ENCODE measurements at places on chromosomes 2 and 18.

DNA sequence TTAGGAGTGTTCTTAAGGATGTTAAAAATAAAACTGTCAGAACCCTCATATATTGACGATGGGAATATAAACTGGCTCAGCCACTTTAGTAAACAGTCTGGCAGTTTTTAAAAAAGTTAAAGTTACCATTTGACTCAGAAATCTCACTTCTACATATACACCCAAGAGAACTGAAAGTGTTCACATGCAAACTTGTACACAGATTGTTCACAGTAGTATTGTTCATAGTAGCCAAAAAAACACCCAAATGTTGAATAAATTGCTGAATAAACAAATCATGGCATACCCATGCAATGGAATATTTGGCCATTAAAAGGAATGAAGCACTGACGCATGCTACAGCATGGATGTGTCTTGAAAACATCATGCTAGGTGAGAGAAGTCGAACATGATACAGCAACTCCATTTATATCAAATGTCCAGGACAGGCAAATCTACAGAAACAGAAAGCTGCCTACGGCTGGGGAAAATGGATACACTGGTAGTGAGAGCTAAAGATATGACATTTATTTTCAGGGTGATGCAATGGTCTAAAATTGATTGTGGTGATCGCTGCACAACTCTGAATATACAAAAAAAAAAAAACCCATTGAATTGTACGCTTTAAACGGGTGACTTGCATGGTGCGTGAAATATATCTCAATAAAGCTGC is 10.1 kb downstream of the RPL31 start:
- DNase-seq = no peak

- DNase-seq = no peak
These were observed 39.8 kb upstream of the SNED1 start for GRCh38 chr2:240958366-240959213.

DNA sequence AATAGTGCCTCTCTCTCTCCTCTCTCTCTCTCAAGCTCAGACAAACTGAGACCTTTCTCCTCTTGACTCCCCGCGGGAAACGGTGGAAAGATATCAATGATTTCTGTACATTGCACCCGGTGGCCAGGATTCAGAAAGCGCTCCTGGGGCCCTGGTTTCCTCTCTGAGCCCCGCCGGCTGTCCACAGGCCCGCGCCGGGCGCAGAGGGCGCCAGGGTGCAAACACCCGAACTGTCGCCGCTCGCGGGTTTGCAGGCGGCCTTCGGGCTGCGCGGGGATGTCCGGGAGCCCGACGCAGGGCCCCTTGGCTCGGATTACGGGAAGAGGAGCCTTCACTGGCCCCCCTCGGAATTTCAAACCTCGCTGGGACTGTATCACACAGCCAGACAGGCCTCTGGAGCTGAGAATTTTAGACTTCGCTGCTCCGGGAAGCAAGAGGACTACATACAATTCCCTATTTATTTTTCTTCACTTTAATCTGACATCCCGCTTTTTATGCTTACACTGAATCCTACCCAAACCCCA is 5.2 kb upstream of the EN1 start:
- DNase-seq = no peak

GRCh38 chr2:72973566-72974435 is 56.5 kb downstream of the EMX1 start:
- no peak for DNase-seq

DNA sequence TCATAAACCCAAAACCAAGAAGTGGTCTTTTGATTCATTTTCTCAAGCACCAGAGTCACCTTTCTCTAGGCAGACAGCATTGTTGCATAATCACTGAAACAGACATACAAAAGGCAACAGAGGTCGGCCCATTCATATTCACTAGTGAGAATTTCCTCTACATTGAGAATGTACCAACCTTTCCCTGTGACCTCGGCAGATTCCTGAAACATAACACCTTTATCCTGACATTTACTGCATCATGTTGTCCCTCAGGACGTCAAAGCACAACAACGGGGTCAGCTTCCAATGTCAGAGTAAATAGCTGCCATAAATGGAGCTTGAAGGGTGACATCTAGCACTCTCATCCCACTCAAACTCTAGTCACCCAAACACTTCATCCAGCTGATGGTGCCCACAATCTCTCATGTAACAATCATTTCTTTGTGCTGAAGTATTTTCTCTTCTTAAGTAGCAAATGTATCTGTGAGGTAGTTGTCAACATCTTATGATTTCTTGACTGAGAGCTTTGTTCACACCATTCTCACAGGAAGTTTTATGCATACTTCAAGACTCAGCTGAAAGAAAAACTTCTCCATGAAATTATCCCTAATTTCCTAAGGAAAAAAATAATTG is 802.6 kb upstream of the CHAC2 start:
- no peak for DNase-seq

GRCh38 chr2:196696423-196697079 is 57.0 kb downstream of the CCDC150 start:
- DNase-seq = no peak

DNA sequence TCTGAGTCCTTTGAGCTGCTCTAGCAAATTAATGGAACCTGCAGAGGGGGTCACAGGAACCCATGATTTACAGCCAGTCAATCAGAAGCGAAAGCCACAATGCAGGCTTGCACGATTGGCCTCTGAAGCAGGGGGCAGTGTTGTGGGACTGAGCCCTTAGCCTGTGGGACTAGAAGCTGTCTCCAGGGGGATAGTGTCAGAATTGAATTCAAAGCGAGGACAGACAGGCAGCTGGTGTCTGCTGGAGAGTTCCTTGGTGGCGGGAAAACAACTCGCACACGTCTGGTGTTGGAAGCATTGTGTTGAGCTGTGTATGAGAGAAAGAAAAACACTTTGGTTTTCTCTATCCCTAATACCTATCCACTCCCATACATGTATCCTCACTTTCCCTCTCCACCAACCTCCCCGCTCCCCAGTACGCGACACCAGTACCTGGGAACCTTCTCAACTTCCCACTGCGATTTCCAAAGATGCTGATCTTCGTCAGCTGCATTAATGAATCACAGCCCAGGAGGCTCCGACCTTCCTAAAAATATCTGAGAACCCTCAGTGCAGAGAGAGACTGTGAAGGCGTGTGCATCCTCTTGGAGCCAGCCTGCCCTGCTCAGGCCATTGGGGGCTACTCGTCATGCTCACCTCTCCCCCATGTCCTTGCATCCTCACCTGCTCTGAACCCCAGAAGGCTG is 88.2 kb downstream of the HS1BP3 start:
- no peak for DNase-seq

DNA sequence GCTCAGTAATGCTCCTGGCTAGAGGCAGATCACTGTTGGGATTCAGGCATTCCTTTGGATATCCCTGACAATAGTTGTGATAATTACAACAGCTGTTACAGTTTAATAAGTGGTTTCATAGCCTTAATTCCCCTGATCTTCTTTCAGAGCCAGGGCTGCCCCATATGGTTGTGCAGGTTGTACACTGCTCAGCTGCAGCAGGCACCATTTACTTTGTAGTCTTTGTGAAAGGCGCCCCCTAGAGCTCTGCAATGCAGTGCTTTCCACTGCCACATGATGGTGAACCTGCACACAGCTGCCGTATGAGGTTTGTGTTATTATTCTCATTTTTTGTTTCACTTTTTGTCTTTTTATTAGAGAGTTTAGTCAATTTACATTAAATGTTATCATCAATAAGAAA is 239.1 kb downstream of the KCNS3 start:
- DNase-seq = no peak

GRCh38 chr2:217789736-217790181 is 213.0 kb downstream of the TNS1 start:
- DNase-seq = no peak

DNA sequence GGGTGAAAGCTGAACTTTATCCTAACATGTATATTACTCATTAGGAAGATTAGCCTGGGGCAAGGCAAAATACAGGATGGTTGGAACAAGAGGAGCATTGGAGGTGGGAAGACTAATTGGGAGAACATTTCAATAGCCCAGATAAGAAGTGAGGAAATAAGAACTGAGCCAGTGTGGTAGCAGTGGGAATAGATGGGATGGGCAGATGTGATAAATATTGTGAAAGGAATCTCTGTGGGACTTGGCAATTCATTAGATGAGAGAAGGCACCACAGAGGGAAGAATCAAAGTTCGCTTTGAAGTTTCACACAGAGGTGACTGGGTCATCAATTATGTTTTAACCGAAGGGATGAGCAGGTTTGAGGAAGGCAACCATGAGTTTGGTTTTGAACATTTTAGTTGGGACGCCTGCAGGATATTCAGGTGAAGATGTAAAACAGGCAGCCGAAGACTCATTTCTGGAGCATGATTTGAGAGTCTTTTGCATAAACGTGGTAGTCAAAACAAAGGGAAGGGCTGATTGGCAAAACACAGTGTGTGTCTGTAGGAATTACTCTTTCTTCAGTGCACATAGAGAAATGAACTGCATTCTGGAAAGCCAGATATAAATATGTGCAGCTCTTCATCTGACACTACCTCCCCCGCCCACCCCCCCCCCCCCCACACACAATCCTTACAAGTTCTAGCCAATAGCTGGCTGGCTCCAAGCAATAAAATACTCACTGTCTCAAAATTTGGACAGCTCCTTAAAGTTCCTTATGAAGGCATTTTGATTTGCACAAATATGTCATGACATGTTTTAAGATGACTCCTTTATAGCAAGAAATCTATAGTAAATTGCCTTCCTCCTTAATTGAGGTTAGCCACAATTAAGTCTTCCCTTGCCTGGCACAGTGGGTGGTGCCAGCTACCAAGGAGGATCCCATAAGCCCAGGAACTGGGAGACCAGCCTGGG is 1.9 kb upstream of the SLC1A4 start:
- DNase-seq = no peak

DNA sequence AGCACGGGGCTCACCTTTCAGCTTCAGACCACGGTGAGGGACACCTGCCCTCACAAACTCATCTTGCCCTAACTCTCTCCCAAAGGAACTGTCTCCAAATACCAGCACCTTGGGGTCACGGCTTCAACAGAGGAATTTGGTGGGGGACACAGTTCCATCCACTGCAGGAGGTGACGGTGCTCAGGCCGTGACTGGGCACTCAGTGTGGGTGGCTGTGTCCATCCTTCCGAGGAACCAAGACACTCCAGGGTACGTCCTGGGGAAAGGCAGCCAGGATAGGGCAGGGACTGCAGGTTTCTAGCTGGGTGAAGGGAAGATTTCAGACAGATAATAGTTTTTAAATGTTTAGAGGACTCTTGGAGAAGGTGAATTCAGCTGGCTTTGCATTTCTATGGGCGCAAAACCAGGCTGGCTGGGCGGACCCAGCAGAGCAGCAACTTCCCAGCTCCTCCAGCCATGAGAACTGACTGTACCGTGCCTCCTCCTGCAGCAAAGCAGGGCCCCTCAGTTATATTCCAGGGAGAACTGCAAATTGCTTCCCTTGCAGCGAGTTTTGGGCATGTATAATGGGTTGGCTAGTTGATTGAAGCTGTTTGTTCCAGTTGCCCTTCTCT is 23.9 kb upstream of the ALLC start:
- no peak for DNase-seq

GRCh38 chr2:238654479-238655197 is 193.2 kb upstream of the TWIST2 start:
- no peak for DNase-seq

GRCh38 chr2:200765995-200766660 is 45.6 kb upstream of the BZW1 start:
- DNase-seq = no peak

- DNase-seq = no peak
These were observed 38.4 kb downstream of the PELI1 start for GRCh38 chr2:64105670-64106461.

DNA sequence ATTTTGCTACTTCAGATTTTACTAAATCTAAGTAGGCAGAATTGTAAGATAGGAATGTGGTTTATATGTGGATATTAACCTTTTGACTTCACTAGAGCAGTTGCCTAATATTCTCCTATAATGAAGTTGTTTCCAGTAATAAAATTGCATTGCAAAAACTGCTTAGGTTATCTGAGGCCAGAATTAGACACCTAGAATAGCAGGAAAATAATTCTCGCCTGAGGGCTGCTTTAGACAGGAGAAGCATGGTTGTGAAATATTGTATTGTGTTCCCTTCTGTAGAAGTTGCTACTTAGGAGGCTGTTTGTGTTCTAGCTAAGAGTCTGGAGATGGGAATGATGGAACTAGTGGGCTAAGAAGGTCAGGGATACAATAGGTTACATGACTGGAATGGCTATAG is 146.3 kb downstream of the PLCL1 start:
- no peak for DNase-seq

DNA sequence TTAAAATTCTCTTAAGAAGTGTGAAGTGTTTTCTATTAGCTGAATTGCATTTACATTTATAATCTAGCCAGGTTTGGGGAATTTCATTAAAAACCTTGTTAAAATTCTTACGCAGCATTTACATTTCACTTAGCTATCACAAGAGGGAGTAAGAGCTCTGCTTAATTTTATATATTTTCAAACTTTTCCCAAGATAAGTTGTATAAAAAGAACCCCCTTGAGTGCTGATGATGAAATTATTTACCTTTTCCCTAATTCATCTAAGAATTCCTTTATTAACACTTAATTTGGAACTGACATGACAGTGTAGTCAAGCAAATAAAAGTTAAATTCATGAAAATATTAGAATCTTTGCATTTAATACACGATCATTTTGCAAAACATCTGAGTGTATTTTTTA is 54.2 kb upstream of the ZSWIM2 start:
- DNase-seq = peak; percentile 18

GRCh38 chr2:124875627-124876244 is 850.6 kb downstream of the CNTNAP5 start:
- no peak for DNase-seq

DNA sequence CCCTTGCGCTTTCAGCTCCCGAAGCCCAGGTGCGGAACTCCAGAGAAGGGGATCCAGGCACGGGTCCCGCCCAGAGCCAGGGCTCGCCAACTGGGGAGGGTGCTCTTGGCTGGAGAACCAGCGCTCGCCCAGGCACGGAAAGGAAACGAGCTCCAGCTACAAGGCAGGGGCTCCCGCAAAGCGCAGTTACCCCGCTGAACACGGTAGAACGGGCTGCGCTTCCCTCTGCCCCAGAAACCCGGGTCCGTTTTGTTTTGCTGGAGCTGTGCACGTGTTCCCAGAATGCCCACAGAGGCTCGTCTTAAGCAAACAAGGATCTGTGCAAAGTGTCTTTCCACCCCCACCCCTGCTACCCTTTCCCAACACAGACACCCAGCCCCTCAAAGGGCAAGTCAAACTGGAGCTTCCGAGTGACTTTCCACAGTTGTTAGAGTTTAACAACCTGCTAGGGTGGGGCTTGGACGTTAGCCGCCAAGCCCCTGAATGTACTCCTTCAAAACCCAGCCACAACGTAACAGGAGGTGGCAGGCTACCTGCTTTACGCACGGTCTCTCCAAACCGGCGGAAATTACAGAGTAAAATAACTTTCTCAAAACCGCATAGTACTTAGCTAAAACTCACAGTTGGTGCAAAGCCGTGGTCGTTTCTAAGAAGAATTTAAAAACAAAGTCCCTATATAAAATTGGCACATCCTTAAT is 775 bp downstream of the RNF125 start:
- no peak for DNase-seq

GRCh38 chr2:45648636-45649035 is 2.8 kb upstream of the PRKCE start:
- peak; percentile 53 for DNase-seq

DNA sequence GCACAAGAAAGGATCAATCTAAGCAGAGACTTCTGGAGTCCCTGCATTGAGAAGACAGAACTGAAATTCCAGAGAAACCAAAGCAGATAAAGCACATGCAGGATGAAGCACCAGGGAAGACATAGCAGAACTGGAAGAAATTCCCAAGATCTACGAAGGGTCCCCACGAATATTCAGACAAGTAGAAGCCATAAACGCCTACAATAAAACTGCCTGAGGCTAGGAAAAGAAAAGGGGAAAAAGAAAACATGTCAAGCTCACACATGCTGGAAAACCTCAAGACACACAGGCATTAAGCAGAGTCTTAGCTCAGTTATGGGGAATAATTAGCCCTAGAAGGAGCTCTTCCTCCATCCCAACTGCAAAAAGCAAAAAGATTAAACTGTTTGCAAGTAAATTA is 171.2 kb downstream of the NBAS start:
- DNase-seq = no peak

All from skin of body (tissue), 3 donors.